ENCODE measurements at places on chromosomes 4 and X.

- DNase-seq, result no peak
Observed at GRCh38 chr4:146643812-146644401, 5.2 kb downstream of the POU4F2 start.

DNA sequence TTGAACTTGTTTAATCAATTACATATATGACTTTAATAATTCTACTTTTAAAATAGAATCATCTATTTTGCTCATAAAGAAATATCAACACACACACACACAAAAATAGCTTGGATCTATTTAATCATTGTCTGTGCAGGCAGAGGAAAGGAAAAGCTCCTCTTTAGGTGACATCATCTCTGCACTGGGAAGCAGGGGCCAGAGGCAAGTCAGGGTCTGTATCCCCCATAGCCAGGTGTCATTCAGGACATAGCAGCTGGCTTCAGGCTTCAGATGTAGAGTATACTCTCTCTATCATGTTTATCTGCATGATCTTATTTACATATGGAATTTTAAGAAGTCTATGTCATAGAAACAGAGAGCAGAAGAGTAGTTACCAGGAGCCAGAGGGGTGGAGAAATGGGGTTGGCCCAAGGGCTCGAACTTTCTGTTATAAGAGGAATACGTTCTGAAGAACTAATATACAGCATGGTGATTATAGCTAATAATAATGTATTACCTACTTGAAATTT lies 110.4 kb upstream of the LDB2 start:
- no peak for DNase-seq

DNA sequence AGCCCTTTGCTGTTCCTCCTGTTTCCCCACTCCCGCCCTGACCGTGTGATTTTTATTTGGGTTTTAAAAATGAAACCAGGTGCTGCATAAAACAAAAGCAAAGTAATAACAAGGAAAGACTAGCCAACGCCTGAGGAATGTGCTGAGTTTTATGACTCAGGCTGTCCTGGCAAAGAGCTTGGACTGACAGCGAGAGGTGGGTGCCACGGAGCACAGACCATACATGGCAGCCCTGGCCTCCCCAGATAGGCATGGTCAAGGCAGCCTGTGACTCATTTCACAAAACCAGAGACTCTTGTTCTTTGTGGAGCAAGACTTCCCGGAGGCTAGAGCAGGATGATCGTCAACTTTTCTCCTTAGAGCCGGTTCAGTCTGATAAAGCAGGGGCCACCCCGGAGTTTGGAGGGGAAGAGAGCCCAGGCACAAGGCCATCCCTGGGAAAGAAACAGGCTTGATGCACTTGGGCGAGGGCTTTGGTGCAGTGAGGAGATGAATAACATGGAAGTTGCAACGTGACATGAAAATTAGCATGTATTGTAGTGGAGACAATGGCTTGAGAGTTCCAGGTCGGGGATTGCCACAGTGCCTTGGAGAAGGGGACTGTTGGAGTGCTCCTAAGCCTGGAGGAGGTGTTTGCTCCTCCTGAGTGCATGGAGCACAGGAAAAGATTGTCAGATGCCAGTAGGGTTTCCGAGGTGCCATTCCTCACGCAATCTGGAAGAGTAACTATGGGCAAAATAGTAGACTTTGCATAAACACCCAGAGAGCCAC lies 54.8 kb downstream of the C4orf51 start:
- DNase-seq, result no peak

GRCh38 chr4:183721207-183722081 lies 62.4 kb downstream of the TRAPPC11 start:
- DNase-seq, result no peak

DNA sequence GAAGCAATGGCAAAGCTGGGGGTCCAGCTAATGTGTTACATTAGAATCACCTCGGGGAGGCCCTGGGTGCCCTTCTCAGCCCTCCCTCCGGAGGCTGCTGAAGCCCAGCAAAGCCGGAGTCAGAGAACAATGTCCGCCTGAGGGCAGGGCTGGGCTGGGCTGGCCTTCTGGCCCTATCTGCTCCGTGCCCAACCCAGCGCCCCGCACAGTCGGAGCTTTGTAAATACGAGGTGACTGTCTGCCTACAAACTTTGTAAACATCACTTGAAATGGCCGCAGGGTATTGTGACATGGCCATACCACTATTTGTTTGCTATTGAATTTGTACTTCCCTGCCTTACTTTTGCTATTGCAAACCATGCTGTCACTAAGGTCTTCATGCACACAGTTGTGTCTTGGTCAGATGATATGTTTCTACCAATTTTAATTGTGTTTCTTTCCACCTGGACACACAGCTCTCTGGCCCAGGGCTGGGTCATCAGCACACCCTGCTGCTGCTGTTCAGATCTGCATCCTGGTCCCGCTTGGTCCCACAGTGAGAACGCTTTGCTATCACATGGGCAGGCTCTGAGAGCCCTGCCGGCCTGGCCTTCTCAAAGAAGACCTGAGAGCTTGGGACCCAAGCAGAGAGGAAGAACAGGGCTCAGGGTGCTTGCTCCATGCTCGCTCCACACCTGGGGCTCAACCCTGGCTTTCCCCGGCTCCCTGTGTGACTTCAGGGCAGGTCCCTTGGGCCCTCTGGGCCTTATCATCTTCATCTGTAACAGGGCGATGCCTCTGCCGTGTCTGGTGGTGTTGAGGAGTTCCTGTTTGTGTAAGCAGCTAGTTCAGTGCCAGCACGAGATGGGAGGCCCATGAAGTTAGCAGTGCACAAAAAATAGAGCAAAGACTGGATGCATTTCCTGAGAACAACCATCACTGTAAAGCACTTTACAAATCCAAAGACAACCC lies 2.3 kb downstream of the S100P start:
- no peak for DNase-seq

GRCh38 chr4:163590619-163591264 lies 96.3 kb downstream of the TMA16 start:
- no peak for DNase-seq
